ENCODE measurements at places on chromosomes 5 and 9.

GRCh38 chr5:54659700-54660131, 142.2 kb downstream of the SNX18 start:
- no peak for DNase-seq

- DNase-seq, result no peak
Observed at GRCh38 chr9:82410306-82410705, 421.7 kb downstream of the SPATA31D1 start.

GRCh38 chr5:161660806-161661205, 24.7 kb upstream of the GABRA6 start:
- DNase-seq, result no peak

GRCh38 chr5:78588507-78588906, 60.1 kb downstream of the LHFPL2 start:
- no peak for DNase-seq

- no peak for DNase-seq
Observed at GRCh38 chr9:126614088-126614454, 343 bp downstream of the LMX1B start.

- no peak for DNase-seq
Observed at GRCh38 chr9:134811673-134812342, 68.8 kb upstream of the FCN2 start.

- DNase-seq, result no peak
Observed at GRCh38 chr5:34034534-34035327, 8.3 kb downstream of the C1QTNF3 start.

GRCh38 chr5:167578977-167579692, 712.3 kb upstream of the WWC1 start:
- DNase-seq, result no peak

GRCh38 chr5:61623401-61624069, 291.5 kb downstream of the ZSWIM6 start:
- no peak for DNase-seq

DNA sequence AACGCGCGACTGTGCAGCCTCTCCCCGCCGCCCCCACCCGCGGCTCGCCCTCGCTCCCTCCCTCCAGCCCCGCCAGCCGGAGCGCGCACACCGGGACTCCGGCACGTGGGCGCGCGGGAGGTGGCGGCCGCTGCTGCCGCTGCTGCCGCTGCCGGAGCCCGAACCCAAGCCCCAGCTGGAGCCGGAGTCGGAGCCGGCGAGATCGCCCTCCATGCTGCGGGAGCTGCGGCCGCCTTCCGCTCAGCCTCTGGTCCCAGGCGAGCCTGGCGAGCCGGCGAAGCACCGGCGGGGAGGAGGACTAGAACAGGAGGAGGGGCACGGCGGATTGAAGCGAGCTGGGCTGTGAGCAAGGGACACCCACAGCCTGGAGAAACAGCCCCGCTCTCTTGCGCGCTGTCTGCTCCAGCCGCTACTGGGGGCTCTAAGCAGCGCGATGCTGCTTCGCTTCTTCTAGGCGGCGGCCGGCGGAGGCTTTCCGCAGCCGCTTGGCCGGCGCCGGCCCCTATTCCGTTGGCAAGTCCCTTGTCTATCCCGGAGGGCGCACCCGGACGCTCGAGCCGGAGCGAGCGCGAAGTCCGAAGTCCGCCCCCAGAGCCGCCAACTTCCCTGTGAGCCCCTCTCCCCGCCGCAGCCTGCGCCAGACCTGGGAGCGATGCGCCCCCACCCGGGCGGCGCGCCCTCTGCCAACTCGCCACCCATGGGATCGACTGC, 598.7 kb upstream of the SGCD start:
- no peak for DNase-seq

DNA sequence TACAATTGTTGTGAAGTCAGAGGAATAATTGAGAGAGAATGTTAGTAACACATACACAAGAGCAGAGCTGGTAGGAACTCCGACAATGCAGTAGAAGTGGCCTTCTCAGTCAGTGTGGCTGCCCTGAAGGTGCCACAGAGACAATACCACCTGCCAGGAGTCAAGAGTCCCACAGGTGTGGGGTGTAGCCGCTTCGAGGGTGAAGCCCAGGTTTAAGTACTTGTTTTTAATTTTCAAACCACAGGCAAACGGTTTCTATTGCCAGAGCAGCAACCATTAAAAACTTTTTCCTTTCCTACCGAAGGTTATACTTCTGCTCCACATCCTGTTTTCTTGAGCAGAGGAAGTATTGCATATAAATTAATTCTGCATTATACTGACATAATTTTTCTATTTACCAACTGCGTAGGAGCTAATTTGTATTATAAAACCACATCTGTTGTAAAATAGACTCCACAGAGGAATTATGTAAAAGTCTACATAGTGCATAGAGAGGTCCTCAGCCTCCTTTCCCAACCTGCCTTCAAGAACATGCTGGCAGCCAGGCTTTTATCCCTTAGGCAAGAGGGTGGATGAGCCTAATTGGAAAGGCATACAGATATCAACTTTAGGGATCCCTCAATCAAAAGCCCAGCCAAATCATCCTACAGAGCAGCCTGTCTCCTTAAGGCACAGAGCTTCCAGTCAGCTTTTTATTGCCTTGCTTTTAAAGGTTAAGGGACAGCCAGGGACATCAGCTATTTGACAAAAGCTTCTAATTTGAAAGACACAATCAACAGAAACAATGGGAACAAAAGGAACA, 12.9 kb upstream of the ACTBL2 start:
- DNase-seq, result no peak

- DNase-seq, result no peak
Observed at GRCh38 chr5:170497311-170498038, 6.3 kb upstream of the KCNIP1 start.

- no peak for DNase-seq
Observed at GRCh38 chr9:136784249-136784996, 6.7 kb upstream of the TMEM141 start.

DNA sequence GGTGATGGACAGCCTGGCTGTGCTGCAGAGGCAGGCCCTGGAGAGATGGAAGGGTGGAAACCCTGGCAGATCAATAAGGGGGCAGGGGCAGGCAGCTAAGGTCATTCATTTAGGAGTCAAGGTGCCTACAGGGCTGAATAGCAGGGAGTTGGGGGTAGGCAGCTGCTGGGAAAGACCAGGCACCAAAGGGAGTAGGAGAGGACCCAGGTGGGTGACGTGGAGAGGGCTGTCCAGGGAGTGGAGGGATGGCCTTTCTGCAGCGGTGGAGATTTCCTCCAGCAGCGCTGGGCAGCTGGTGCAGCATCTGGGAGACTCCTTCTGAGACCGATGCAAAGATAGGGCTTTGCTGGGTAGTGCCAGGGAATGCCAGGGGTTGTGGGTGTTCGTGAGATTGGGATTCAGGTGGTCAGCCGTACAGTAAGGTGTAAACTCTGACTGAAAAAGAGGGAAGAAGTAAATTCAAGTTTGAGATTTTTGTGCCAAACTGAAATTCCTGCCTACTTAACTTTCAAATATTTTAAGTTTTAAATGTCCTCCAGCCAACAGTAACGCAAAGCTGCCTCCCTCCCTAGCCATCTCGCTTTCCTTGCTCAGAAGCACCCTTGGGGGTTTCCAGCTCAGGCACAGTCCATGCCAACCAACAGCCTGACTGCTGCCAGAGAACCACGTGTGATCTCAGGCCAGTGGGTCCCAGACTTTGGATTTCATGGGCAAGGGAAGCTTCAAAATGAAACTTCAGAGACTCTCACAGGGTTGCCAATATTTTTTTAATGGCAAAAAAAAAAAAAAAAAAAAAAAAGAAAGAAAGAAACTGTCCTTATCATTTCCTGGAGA, 18.6 kb upstream of the ANGPTL2 start:
- no peak for DNase-seq

DNA sequence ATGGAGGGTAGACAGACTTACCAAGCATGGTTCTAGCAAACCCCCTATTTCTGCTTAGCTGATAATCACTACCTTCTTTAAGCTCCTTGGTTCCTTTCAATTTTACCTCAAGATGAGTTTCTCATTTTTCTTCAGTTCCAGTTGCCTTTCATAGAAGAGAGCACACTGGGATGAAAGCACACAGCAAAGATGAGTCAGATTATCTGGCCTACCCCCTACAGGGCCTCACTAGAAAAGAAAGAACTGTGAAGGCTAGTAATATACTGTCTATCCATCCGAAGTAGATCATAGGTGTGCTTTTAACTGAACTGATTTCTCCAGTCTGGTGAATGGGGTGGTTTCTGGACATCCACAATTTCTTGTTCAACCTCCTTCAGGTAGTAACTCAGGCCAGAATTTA, 122.5 kb downstream of the TRPM3 start:
- DNase-seq, result no peak

- no peak for DNase-seq
Observed at GRCh38 chr9:136760424-136760823, 2.4 kb upstream of the LCN8 start.

DNA sequence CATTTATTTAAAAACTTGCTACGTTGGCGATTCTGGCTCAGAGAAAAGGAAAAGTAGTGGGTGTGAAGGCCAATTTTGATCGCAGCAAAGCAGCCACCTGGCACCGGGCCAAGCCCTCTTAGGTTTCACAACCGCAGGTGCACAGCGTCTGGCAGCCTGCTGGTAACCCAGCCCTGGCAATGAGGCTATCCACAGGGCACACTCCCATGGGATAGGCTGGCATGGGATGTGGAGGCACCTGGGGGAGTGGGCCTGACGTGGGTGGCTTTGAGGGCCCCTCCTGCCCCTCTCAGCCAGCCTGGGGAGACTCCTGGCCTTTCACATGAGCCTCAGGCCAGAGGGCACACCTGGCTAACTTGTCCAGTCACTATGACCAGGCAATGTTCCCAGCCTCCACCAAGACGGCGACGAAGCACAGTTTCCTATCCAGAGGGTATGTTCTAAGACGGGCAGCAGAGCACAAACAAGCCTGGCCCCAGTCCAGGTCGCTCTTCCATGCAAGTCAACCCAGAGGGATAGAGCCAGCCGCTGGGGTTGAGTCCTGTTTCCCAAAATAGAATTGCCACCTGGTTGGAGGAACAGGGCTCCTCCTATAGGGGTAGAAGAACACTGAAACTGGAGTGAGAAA, 19.0 kb downstream of the CMBL start:
- no peak for DNase-seq

DNA sequence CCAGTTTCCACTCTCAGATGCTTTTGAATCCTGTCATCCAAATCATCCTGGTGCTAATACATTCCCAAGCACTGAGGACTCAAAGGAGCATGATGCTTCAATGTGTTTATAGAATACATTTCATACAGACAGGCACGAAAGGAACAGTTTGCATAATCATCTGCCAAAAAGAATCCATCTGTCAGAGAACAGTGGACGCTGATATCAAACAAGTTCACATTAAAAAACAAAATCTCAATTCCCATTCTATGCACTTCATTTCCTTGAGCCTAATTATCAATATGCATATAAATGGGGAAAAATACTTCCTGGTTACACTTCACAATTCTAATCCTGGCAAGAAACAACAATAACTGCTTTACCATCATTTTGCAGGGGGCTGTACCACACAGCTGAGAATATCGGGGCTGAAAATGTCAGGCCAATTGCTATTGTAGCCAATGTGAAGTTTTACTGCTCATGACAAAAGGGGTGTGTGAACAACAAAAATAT, 125.5 kb upstream of the FAM174A start:
- DNase-seq, result no peak

GRCh38 chr9:89278997-89279739, 31.8 kb upstream of the CKS2 start:
- DNase-seq, result no peak

GRCh38 chr5:86894056-86894455, 276.3 kb downstream of the COX7C start:
- no peak for DNase-seq

DNA sequence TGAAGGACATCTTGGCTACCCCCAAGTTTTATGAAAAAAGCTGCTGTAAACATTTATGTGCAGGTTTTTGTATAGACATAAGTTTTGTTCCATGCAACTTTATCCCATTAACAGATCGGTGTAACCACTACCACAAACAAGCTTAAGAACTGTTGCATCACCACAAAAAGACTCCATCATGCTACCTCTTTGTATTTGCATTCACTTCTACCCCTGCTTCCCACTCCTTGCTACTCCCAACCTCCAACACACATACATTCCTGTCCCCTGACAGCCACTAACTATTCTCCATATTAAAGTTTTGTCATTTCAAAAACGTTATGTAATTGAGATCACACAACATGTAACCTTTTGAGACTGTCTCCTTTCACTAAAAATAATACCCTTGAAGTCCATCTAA, 57.8 kb upstream of the LHFPL2 start:
- DNase-seq, result no peak

GRCh38 chr5:142034994-142035393, 22.2 kb upstream of the GNPDA1 start:
- DNase-seq, result no peak

DNA sequence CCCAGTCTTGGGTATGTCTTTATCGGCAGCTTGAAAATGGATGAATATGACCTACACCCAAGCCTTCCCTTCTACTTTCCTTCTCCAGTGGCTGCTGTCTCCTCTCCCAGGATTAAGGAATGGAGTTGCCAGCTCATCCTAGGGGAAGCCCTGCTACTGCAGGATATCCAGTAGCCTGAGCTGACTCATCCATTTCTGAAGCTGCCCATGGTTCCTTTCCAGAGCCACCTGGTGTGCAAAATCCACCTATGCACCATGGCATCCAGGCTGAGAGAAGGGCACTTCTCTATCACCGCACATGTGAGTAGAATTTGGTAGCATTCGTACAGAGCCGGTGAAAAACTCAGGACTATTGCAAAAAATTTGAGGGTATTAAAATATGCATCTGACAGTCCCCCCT, 290.8 kb downstream of the YTHDC2 start:
- DNase-seq, result no peak

DNA sequence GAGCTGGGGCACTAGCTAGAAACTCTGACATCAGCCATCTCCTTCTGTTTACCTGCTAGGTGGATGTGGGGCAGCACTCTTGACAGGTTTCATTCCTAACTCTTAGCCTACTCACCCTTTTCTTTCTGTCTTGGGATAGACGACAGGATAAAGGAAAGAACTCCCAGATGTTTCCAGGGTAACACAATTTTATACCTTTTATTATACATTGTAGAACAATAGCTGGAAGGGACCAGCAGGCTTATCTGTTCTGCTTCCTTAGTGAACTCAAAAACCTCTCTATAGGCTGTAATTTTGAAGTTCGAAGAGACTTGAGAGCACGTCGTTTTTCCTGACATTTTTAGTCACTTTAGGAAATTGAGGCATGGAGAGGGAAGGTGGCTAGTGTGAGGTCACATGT, 13.2 kb downstream of the SPTAN1 start:
- DNase-seq, result no peak

DNA sequence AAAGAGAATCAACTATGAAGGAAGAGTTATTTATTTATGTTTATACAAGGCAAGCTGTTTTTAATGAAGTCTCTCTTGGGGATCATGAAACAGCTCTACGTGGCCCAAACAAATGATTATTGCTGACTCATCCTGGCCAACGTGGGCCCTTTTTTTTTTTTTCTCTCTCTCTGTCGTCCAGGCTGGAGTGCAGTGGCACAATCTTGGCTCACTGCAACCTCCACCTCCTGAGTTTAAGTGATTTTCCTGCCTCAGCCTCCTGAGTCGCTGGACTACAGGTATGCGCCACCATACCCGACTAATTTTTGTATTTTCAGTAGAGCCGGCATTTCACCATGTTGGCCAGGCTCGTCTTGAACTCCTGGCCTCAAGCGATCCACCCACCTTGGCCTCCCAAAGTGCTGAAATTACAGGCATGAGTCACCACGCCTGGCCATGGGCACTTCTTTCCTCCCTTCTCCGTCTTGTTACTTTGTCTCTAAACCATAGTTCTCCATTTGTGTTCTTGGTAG, 98.3 kb downstream of the BASP1 start:
- DNase-seq, result no peak
